ENCODE measurements at places on chromosomes 5 and 9.

DNA sequence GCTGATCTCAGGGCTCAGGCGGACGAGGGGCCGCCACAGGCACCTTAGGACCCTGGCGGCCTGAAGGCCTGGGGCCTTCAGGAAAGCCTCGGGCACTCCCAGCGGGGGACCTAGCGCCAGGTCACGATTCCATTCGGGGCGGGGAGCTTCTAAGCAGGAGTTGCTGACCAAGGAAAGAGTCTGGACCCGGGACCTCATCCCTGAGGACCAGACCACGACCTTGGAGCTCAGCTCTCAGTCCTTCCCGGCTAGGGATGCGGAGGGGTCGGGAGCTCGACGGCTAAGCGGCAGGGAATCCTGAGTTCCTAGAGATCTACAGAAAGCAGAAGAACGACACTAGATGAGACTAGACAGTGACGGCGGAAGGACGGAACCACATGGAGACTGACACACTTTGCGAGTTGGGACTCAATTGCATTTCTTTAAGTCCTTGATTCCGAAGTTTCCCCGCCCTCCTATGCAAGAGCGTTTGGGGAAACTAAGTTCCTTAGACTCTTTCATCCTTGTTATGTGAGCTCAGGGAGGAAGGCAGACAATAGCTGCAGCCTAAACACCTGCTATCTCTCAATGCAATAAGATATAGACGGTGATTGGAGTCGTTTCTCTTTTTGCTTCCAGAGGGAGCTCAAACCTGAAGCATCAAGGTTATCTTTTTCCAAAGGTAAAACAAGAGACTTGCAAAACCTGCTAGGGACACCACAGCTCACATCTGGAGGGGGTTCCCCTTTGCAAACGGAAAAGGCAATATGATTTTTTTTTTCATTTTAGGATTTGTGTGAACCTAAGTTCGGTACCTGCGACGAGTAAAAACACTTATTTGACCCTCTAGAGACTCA, 9.7 kb downstream of the NR2F1-AS1 start:
- H3K4me1 ChIP-seq, result peaks cover 23% of the 10 kb centered on the region
- no peak overlapping the region for H3K4me3 ChIP-seq
- H3K27me3 ChIP-seq, result peaks cover 65% of the 10 kb centered on the region
- H3K36me3 ChIP-seq, result no peaks in the 10 kb centered on the region

DNA sequence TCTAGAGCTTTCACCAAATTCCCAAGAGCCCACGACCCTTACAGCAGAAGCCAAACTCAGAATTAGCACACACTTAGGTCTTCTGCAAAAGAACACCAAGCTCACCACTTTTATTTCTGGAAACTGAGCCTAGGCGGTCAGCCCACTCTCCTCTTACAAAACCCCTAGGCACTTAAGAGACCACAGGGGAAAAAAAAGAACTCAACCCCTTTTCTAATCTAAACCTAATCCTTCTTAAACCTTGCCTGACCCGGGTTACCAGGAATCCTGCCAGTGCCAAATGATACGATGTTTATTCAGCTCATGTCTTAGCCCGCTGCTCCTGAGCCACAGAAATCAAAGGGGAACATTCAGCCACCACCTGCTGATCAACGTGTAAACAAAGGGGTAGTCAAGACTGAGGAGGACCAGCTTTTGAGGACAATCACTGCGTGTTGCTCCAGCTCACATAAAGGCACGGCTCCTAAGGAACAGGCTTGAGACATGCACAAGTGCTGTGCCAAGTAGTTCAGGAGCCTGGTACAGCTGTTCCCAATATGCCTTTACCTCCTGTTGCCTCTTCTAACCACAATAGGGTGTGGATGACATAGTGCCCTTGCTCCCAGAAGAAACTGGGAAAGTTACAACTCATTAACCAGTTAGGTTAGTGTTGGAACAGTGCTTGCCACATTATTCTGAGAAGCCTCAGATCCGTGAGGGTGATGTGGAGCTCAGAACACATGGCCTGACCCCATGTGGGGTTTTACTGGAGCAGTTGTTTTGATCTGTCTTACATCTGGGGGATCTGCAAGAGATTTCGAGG, 49.3 kb downstream of the ZFAND5 start:
- H3K4me3 ChIP-seq, result no peak overlapping the region
- no peaks in the 10 kb centered on the region for H3K4me1 ChIP-seq
- no peak overlapping the region for H3K27ac ChIP-seq
- H3K27me3 ChIP-seq, result peaks cover 3% of the 10 kb centered on the region

- no peak overlapping the region for H3K27ac ChIP-seq
- no peaks in the 10 kb centered on the region for H3K4me1 ChIP-seq
- DNase-seq, result no peak
- H3K4me3 ChIP-seq, result no peak overlapping the region
These were observed 330.0 kb downstream of the RASEF start for GRCh38 chr9:82732928-82733327.

DNA sequence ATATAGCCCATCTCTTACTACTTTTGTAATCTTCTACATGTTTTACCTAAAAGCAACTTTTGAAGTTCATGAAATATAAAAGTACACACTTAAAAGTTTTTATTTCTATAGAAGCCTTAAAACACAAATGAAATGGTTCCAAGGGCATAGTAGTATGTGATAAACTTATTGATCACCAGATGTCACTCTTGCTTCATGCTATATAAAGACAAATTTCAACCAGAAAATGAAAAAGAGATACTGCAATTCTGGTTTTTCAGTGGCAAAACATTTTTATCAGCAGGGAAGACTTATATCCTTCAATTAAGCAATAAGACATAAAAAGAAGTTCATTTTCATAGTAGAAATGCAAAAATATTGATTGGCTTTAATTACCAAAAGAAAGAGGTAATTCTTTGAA, 69.4 kb upstream of the FBXL17 start:
- H3K27me3 ChIP-seq, result peaks cover 3% of the 10 kb centered on the region
- no peaks in the 10 kb centered on the region for H3K36me3 ChIP-seq
- no peak overlapping the region for H3K27ac ChIP-seq
- DNase-seq, result no peak
- H3K4me1 ChIP-seq, result no peaks in the 10 kb centered on the region

- no peaks in the 10 kb centered on the region for H3K27me3 ChIP-seq
- peaks cover 5% of the 10 kb centered on the region for H3K4me1 ChIP-seq
- no peaks in the 10 kb centered on the region for H3K36me3 ChIP-seq
- no peak for DNase-seq
These were observed 6.9 kb downstream of the ARHGAP26 start for GRCh38 chr5:142777099-142777498.

DNA sequence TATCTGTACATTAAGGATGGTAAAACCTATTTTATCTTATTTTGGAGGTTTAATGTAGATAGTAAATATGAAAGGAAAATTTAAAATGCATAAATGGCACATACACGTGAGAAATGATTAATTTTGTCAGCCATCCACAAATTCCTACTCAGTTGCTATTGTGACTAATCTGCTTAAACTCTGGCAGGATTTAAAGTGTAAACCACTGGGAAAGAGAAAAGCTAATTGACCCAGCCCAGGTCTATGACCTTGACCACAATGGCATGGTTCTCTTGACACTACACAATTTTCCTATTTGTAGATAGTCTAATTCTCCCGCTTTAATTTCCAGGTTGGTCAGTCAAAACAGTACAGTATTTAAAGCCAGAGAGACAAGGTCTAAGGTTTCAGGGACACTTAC, 459.0 kb upstream of the KLF4 start:
- H3K4me1 ChIP-seq, result no peaks in the 10 kb centered on the region
- H3K4me3 ChIP-seq, result no peak overlapping the region
- H3K36me3 ChIP-seq, result no peaks in the 10 kb centered on the region
- H3K27ac ChIP-seq, result no peak overlapping the region
